Activated CD4-positive, alpha-beta T cell treated with anti-CD3 and anti-CD28 coated beads, Interleukin-2, amount 50 U/mL, for 48 hours (primary cell): ENCODE measurements at places on chromosomes 2 and 18.

GRCh38 chr2:117519721-117520120 is 294.8 kb upstream of the DDX18 start:
- DNase-seq: no peak

DNA sequence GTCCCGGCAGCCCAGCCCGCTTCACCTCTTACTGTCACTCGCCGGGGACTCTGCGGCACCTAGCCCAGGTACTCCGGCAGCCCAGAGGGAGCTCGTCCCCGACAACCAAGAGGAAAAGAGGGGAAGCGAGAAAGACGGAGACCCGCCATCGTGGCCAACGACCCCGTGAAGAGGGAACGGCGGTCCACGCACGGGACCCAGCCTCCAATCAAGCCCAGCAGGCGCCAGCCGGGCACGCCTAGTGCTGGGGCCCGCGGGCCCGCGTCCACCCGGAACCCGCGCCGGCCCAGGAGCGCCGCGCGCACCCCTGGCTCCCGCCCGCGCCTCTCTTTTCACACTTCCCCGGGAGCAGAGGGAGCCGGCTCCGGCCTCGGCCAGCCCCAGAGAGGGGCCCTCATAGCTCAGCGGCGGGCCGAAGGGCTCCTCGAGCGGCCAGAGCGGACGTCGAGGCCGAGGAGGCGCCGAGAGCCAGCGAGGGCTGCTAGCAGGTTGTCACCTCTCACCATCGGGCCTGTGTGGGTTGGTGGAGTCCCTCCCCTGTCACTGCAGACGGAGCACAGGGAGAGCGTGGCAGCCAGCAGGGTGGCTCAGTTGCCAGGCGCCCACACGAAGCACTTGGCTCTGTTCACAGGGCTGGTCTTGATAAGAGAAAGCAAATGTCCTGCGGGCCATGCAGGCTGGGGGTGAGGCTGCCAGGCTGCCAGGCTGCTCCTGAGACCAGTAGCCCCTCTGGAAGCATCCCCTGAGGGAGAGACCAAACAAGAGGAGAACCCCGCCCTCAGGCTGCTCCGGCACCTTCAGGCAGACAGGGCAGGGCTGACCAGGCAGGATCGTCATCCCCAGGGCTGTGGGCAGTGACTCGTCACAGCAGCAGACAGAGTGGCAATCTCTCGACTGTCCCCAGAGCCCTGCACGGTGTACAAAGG is 36.9 kb upstream of the KLF11 start:
- no peak for DNase-seq

- DNase-seq: no peak
These were observed 100.1 kb downstream of the HRH4 start for GRCh38 chr18:24560511-24560981.

DNA sequence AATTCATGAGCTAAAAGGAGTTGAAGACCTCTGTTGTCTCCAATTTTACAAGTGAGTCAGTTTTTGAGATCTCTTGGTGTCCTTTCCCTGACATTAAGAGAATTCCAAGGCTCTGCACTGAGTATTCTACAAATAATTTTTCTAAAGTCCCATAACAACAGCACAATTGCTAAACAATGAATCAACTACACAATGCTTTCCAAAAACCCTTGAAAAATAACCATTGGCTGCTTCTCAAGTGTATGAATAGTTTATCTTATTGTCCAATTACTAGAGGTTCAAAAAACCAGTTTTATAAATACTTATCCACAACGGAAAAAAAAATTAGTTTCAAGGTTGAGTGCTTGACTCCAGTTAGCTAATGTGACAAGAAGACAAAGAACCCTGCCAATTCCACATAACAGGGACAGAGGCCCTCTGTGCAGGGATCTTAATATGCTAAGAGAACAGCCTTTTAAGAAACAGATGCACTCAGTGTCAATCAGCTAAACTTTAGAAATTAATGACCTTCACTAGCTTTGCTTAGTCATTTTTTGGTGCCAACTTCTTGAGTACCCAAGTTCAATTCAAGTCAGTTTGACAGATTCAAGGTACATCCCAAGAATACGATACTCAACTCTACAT is 266.6 kb upstream of the CYP26B1 start:
- DNase-seq: no peak

- DNase-seq: no peak
These were observed 127.0 kb upstream of the COL5A2 start for GRCh38 chr2:189306525-189306924.
